Ovary (tissue), 10 donors: ENCODE measurements at places on chromosomes 2 and 18. TPM values are rescaled to one million over a fixed set of nuclear protein-coding genes. Genes with fewer than 3 reads are reported as not detected.

DNA sequence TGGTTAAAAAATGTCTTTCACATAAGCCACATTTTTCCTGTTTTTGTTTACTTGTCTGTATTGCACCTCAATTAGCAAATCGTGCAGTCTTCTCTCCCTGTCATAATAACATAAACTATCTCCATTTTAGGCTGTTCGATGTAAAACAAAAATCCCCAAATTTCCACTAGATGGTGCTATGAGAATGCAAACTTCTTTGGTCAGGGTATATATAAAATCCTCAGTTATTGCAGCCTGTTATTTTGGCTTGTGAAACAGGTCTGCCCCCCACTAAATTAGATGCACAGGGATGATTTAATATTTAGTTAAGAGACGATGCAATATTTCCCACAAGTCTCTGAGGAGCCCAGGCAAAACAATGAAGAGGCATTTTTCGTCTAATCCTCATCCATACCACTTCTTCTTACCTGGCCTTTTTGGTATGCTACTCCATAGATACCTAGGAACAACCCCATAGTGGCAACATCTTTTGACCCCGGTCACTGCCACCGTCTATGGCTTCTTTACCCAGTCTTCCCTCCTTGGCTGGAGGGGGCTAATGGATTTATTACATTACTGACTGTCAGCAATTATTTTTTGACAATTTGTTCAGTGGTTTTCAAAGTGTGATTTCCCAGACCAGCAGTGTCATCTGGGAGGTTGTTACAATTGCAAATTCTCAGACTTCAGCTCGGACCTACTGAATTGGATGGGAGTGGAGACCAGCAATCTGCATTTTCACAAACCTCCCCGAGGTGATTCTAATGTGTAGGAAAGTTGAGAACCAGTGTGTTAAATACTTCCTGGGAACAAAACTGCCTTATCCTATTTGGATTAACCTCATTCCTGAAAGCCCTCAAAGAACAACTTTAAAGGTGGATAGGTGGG, 117.4 kb upstream of the CWC22 start:
- DNase-seq = no peak

DNA sequence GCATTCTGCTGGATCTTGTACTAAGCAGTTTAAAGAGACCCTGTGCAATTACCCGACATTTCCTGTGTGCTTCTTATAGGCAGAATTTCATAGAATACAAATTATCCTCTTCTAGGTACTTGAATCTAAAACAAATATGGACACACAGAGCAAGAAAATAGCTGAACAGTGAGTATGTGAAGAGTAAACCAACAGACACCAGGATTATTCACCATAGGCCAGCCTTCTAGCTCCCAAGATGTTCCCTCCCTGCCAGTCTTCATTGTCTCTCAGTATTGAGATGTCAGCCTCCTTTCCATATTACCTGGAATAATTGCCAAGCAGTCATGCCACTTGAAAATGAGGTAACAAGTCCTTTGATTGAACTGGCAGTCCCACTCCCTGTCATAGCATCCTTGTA, 187.1 kb downstream of the PTPRM start:
- no peak for DNase-seq

DNA sequence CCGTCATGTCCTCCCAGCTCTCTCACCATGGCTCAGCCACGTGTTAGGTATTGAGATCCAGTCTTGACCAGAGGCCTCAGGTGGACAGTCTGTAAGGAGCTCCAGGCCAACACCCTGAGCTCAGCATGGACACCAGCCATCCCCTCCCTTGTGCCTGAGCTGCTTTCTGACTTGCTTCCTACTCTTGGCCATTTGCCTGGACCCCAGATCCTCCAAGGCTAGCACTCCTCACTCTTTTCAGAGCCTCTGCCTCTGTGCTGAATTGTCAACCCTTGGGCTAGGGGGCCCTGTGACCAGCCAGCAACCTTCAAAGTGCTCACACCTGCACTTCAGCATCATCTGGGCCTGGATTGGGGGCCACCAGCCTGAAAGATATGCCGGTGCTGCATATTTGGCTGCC, 46.6 kb downstream of the PAX8 start:
- no peak for DNase-seq

DNA sequence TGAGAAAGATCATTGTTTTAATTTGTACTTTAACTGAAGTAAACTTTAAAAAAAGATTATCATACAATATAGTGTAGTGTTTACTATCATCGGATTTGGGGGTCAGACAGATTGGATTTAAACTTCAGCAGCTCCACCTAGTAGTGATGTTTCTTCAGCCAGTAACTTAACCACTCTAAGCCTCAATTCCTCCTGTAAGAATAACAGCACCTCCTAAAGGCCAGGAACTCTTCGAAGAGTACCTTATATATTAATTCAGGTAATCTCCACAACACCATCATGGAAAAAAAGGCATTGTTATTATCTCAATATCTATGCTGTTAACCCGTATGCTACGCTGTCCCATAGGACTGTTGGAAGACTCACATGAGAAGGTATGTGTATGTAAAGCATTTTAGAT, 69.0 kb upstream of the DLGAP1 start:
- DNase-seq = no peak

Gene RAB6C
- not detected for total RNA-seq

DNA sequence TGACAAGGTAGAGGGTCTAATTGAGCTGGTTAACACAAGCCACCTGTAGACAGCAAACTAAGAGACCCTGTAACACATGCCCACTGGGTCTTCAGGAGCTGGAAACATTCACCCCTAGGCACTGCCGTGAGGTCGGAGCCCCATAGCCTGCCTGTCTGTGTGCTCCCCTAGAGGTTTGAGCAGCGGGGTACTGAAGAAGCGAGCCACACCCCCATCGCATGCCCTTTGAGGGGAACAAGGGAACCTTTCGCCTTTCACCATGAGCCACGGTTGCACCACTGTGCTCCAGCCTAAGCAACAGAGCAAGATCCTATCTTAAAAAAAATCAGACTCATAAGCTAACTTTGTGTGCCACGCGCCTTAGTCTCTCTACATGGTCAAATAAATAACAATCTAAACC, 36.2 kb upstream of the RAB27B start:
- no peak for DNase-seq

Gene MARCHF4
- total RNA-seq = not detected

Gene TRIM43
- not detected for total RNA-seq

Gene RNF152
- total RNA-seq = 9.6 TPM
